NCI-H2029 (cell line): ENCODE measurements at places on chromosomes 16 and 17.
A peak's percentile ranks its signal among the peaks of the same experiment; 100 is the strongest.

- no peak for DNase-seq
These were observed 21.0 kb upstream of the SEC14L1 start for GRCh38 chr17:77119668-77120301.

DNA sequence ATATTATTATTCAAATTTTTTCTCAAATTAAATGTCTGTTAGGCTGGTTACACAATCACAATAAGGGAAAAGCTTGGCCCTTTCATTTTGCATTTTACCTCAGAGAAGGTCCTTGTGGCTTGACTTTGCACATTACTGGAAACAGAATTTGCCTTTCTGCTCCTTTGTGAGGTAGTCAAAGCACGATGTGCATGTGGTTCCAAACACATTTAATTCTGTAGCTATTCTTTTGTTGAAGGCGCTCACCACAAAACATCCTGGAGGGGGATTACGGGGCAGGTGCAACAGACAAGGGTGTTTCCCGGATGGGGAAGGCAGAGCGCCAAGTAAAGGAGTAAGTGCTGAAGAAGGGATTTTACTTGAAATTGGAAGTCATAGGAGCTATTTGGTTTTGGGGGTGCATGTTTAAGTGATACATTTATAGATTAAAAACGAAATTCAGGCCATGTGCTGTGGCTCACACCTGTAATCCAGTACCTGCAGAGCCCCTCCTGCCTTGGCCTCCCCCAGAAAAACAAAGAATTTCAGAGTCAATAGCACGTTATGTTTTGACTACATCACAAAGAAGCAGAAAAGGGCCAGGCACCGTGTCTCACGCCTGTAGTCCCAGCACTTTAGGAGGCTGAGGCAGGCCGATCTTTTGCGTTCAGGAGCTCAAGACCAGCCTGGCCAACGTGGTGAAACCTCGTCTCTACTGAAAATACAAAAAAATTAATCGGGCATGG lies 31.2 kb upstream of the TENT4B start:
- peak; percentile 66 for DNase-seq

DNA sequence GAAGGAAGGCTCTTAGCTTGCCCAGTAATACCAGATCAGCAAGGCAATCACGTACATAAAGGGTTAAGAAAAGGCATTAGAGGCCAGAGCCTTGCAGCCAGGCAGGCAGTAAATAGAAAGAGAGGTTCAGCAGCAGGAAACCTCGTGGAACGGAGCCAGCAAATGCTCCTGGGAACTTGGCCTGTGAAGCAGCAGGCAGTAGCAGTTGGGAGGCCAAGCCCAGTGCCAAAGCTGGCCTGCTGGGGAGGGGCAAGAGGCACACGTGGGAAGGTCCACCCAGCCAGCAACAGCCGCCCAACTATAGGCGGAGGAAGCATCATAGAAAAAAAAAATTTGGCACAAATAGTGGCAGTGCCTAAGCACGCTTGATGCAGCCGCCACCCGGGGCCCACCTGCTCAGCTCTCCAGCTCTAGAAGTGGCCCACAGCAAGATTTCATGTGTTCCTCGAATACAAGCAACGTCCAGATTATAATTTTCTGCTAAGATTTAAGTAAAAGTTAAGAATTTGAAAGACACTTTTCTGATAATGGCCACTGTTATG lies 2339.5 kb downstream of the TP53TG3F start:
- peak; percentile 79 for DNase-seq

GRCh38 chr17:79625706-79626105 lies 14.9 kb upstream of the RBFOX3 start:
- no peak for DNase-seq

- DNase-seq, result peak; percentile 38
These were observed 34.0 kb downstream of the NEUROD2 start for GRCh38 chr17:39573447-39574298.

DNA sequence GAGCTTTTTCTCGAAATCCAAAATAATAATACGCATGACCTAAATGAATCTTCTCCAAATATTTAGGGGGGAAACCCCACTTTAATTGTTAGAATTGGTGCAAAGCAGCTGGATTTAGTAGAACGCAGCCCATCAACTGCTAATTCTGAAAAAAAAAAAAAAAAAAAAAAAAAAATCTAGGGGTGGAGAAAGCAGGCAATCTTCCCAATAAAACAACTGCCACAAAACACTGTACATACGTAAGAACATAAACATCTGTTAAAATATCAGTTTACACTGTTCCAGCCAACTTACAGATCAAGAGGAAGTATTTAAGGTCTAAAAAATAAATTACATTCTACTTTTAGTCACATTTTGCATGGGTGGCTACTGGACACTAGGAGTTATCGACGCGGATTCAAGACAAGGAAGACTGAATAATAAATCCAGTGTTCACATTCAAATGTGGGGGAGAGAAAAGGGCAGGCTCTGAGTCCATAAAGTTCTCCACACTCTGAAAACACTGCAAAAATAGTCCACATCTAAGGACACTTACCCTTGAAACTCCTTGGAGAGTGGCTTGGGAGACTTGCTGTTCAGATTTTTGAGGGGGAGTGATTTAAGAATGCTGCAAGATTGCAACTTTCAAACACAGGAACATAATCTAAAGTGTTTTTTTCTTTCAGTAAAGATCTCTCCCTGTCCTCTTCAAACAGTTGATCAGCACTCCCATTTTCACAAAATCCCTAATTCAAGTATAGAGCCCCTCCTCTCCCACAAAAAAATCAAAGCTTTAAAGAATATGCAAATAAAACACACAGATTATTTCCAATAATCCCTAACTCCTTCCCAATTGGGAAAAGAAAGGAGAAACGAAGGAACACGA lies 1.3 kb downstream of the APPBP2 start:
- DNase-seq, result no peak

DNA sequence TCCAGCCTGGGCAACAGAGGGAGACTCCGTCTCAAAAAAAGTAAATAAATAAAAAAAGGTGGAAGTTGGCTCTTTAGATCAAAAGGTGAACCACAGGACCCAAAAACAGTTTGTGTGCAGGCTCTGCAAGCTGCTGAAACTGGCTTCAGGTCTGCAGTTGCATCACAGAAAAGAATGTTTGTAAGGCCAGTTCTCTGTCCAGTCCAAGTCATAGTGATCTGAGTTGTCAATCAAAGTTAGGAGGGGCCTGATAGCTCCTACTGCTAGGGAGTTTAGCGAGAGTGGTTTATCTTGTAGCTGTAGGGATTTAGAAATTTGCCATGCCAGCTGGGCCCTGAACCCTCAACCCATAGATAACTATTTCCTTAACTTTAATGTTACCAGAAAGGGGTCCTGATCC lies 101.2 kb upstream of the CACNG5 start:
- DNase-seq, result no peak

DNA sequence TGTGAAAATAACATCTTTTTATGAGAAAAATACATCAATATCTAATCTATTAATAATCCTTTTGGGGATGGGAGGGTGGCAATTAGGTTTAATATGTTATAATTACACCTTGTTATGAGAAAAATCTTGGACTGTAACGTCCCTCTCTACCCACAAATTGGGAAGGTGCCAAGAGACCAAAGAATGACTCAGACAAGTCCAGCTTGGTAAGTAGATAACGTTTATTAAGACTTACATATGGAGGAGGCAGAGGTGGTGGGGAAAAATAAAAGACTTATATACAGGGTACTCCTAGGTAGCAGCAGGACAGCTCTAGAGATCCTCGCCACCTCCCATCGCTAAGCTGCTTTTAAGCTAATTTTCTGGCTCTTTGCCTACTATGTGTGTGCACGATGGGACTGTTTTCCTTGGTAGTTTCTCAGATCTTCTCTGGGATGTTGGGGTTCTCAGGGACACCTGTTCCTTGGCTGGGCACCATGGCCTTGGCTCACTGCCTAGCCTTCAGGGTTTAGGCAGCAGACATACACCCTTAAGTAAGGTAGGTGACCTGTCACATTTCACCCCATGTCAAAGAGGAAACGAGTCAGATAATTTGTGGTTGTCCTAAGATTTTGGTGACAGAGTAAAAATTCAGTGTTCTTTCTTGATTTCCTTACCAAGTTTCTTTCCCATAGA lies 31.5 kb downstream of the RBL2 start:
- no peak for DNase-seq

- DNase-seq, result peak; percentile 21
These were observed 129.3 kb upstream of the AXIN2 start for GRCh38 chr17:65690626-65691310.

GRCh38 chr16:85503679-85504231 lies 109.4 kb upstream of the GSE1 start:
- DNase-seq, result no peak

GRCh38 chr17:36703860-36704266 lies 102.5 kb downstream of the MRM1 start:
- DNase-seq, result no peak

- DNase-seq, result no peak
These were observed 363.1 kb downstream of the WWOX start for GRCh38 chr16:78462288-78463208.

DNA sequence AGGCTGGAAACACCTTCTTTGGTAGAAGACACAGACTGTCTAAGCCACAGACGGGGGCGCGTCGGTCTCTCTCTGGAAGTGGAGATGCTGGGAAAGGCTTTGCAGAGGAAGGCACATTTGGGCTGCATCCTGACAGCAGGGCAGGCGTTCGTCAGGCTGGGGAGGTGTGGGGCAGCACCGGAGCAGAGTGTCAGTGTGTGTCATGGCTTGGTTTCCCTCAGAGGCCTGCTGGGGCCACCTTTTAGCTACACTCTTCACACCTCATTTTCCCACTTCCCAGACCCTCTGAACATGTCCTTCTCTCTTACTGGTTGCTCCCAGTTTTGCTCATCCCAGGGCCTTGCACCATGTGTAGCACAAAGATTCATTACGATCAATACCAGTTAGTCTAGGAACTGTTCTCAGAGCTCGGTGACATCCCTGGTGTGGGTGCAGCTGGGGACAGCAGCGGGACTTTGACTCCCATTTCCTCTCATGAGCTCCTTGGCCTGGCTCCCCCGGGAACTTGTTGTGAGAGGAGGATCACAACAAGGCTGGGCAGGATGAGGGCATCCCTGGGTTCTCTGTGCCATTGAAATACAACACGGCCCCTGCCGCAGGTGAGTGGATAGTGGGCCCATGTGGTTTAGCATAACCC lies 33.1 kb downstream of the SMARCE1 start:
- DNase-seq, result no peak

- peak; percentile 22 for DNase-seq
These were observed 97.2 kb downstream of the NOG start for GRCh38 chr17:56690441-56691291.

GRCh38 chr16:85258629-85259028 lies 146.4 kb upstream of the CIBAR2 start:
- no peak for DNase-seq

GRCh38 chr17:32267690-32268205 lies 2.1 kb downstream of the RHBDL3 start:
- no peak for DNase-seq

GRCh38 chr16:86252596-86252995 lies 257.7 kb upstream of the FOXF1 start:
- no peak for DNase-seq

- no peak for DNase-seq
These were observed 7.1 kb upstream of the SPNS3 start for GRCh38 chr17:4426499-4427208.

DNA sequence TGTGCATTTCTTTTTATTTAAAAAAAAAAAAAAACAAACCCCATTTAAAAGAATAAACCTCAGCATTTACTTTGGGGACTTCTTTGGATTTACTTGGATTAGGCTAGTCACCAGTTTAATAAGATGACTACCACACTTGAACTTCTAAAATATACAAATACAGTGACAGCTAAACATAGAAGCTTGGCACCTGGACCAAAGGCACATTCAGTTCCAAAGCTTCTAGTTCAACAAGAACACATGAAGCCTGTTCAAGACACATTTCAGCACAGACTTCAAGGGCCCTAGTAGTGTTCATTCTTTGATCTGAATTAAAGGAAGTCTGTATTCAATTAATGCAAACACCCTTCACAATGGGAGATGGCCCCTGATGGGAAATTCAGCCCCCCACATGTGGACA lies 11.6 kb upstream of the ROGDI start:
- no peak for DNase-seq

DNA sequence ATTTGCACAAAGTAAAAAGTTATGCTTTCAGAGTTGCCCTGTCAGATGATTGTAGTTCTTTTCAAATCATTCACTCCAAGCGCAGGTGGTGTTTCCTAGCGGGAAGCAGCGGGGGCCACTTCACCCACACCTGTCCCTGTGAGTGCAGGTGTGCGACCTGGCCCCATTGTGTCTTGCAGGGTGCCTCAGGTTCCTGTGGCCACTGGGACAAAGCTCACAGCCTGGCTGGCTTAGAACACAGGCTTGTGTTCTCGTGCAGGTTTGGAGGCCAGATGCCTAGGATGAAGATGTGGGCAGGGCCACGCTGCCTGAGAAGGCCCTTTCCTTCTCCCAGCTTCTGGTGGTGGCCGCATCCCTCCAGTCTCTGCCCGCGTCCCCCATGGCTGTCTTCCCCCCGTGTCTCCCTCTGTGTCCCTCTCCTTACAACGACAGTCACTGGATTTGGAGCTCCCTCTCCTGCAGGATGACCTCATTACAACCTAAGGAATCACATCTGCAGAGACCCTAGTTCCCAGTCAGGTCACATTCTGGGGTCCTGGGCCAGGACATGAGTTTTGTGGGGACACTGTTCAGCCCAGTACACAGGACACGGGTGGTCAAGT lies 90.5 kb downstream of the NPIPB11 start:
- DNase-seq, result no peak

DNA sequence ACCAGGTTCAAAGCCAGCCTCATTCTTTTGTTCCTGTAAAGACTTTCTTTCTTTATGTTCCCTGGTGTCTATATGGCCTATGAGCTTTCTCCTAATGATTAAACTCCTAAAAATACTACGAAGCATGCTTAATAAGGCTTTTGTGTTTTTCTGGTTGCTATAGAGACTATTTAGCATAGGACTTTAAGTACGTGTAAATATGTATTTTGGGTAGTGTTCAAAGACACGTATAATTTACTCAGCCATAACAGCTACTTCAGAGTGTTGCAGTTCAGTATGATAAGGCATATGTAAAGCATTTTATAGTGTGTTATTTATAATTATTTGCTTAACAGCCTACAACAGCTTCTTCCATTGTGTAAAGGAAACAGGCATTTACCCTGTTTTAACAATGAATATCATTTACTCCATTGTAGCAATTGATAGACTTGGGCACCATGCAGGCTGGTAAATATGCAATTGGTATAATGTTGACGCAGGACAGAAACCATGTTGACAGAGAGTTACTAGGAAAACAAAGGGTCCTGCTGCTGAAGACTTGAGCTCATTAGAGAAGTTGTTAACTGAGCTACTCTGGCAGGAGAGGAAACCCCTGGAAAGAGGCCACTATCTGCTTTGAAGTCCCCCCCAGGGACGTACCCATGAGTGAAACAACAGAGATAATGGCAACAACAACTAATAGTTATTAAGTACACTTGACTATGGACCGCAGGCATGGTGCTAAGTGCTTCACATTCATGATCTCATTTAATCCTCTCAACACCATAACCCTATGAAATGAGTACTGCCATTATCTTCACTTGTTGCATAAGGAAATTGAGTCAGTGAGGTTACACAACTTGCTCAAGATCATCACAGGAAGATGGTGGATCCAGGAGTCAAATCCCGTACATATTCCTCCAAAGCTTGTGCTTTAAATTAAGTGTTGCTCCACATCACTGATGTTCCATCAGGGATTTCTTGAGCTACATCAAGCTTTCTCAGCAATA lies 342.2 kb upstream of the DYNLRB2 start:
- DNase-seq, result peak; percentile 83

- DNase-seq, result peak; percentile 61
These were observed 37.8 kb downstream of the MSI2 start for GRCh38 chr17:57294101-57294500.

- DNase-seq, result no peak
These were observed 4.8 kb downstream of the IL4R start for GRCh38 chr16:27318392-27319256.

GRCh38 chr17:11852912-11853311 lies 144.4 kb downstream of the ZNF18 start:
- DNase-seq, result no peak

GRCh38 chr16:65124596-65124995 lies 2.7 kb upstream of the CDH11 start:
- no peak for DNase-seq
